Colonic mucosa (tissue), 4 donors: ENCODE measurements at places on chromosomes 12 and 14.

DNA sequence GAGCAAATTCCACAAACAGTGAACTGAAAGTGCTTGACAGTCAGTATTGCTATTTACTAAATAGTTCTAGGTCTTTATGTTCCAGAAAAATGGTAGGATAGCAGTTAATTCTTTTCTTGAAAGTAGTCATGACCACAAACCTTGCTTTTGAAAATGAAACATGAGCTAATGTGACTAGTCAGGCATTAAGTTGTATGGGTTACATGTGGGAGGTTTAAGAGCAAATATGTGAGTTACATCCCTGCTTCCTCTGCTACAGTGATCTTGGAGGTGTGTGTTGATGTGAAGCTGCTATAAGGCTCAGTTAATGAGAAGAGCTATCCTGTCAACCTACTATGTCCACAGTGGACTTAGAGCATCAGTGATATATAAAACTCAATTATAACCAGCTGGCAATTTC is 741.6 kb downstream of the FSCB start:
- no peak for DNase-seq
- no peaks in the 10 kb centered on the region for H3K36me3 ChIP-seq
- H3K27ac ChIP-seq: no peak overlapping the region
- no peak overlapping the region for H3K4me3 ChIP-seq
- no peaks in the 10 kb centered on the region for H3K4me1 ChIP-seq
- H3K27me3 ChIP-seq: no peaks in the 10 kb centered on the region

GRCh38 chr12:104605685-104606084 is 148.9 kb downstream of the CHST11 start:
- no peaks in the 10 kb centered on the region for H3K4me1 ChIP-seq
- no peaks in the 10 kb centered on the region for H3K27me3 ChIP-seq
- H3K27ac ChIP-seq: no peak overlapping the region
- H3K4me3 ChIP-seq: no peak overlapping the region
- no peaks in the 10 kb centered on the region for H3K36me3 ChIP-seq

DNA sequence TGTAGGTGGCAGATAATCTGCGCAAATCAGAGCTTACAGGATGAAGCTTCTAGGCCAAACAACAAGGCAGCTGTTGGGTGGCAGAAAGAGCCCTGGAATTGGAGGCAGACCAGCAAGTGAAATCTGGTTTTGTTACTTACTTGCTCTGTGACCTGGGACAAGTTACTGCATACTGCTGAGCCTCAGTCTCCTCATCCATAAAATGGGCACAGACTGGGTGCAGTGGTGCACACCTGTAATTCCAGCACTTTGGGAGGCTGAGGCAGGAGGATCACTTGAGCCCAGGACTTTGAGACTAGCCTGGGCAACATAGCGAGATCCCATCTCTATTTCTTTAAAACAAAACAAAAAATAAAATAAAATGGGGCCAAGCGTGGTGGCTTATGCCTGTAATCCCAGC is 31.4 kb upstream of the COX6A1 start:
- H3K36me3 ChIP-seq: no peaks in the 10 kb centered on the region
- H3K27me3 ChIP-seq: no peaks in the 10 kb centered on the region
- no peaks in the 10 kb centered on the region for H3K4me1 ChIP-seq
- DNase-seq: no peak
- H3K4me3 ChIP-seq: no peak overlapping the region

GRCh38 chr12:14716848-14717444 is 20.5 kb upstream of the GUCY2C start:
- H3K36me3 ChIP-seq: no peaks in the 10 kb centered on the region
- H3K4me3 ChIP-seq: no peak overlapping the region
- H3K27me3 ChIP-seq: no peaks in the 10 kb centered on the region
- no peak overlapping the region for H3K27ac ChIP-seq
- DNase-seq: peak; percentile 75

DNA sequence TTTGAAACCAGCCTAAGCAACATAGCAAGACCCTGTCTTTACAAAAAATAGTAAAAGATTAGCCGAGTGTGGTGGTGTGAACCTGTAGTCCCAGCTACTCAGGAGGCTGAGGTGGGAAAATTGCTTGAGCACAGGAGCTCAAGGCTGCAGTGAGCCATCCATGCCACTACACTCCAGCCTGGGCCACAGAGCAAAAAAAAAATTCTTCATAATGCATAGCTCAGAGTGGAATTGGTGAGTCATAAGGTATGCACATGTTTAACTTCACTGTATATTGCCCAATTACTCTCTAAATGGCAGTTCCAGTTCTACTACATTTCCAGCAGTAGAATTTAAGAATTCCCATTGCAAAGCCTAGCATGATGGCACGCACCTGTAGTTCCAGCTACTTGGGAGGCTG is 26.8 kb upstream of the CLIP1 start:
- no peak overlapping the region for H3K4me3 ChIP-seq
- no peak overlapping the region for H3K27ac ChIP-seq
- no peaks in the 10 kb centered on the region for H3K36me3 ChIP-seq
- peaks cover 4% of the 10 kb centered on the region for H3K4me1 ChIP-seq

DNA sequence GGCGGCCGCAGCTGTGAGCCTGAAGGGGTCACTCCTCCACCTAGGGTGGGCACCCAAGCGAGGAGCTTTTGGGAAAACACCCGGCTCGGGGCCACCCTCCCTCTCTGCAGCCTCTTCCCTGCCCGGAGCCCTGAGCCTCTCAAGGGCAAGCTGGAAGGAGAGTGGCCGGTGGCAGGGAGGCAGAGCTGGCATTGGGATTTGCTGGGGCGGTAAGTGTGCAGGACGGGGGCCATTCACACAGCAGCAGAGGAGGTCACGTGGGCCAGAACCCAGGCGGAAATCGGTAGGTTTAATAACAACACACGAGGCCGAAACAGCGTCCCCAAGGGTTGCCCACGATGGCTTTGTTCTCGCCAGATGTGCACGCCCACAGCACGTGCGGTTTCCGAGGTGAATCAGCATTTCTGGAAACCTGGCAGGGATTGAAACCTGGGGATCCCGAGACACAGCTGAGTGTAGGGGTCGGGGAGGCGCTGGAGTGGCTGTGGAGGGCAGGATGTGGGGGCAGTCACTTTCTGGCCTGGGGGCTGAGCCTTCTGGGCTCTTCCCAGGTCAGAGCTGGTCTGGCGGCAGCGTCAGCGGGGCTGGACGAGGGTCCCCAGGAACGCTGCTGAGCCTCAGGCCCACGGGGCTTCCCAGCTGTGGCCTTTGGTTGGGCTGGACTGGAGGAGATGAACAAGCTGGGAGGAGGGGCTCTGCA is 23.5 kb downstream of the NOC4L start:
- no peak overlapping the region for H3K4me3 ChIP-seq
- no peaks in the 10 kb centered on the region for H3K4me1 ChIP-seq
- no peaks in the 10 kb centered on the region for H3K27me3 ChIP-seq
- H3K27ac ChIP-seq: no peak overlapping the region
- no peaks in the 10 kb centered on the region for H3K36me3 ChIP-seq
- DNase-seq: no peak
